ENCODE measurements at places on chromosomes 1 and 21.

- DNase-seq, result no peak
Observed at GRCh38 chr1:109717729-109718128, 5.7 kb downstream of the GSTM5 start.

- no peak for DNase-seq
Observed at GRCh38 chr1:43753422-43753821, 46.1 kb downstream of the ST3GAL3 start.

DNA sequence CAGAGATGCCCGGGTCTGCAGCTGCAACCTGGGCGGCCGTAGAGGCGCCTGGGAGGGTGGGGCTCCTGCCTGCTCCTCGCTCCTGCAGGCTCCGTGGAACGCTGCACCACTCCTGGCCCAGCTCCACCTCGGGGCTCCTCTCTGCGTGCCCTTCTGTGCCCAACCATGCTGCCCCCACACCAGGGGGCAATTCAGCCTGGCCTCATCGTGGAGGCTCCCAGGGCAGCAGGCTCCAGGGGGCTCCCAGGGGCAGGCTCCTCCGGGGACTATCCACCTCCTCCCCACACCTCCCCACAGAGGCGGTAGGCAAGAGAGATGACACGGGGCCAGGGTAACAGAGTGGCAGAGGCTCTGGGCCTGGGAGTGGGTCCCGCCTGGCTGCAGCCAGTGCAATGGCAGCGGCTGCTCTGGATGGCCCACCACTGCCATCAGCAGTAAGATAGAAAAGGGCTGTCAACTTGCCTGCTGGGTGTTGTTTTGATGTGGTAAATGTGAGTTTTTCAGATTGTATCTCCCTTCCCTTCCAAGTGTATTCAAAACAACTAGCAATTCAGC, 22.4 kb upstream of the LRRC8C start:
- DNase-seq, result no peak

DNA sequence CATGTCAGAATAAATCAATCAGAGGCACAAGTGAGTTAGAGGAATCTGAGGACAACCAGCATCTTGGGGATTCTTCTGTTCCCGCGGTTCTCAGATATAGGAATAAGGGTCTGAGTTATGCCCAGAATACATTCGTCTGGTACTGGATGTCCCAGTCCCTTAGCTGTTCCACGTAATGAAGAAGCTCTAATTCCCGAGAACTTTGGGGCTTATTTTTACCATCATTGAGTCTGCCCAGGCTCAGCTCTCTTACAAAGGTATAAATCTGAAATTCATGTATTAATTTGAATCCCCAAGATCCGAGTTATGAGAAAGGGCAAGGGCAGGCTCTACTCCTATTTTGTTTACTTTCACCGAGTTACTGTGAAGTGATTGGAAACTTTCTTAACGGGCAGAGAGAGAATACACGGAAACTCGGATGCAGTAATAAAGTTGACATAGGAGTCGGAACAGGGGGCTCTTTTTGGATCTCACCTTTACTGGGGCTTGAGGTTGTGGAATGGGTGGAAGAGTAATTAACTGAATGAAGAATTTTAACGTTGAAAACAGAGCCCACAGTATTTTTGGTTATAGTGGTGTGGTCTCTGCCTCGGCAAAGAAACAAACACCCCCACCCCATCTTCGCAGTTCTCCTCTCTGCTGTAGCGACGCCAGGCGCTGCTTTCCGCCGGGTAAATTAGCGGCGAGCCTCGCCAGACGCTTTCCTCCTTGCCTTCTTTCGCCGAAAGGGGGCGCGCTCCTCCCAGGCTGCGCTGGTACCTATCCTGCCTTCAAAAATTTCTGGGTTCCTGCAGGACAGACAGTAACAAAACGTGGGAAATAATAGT, 7.1 kb downstream of the PRRX1 start:
- no peak for DNase-seq

GRCh38 chr1:184279911-184280458, 106.8 kb upstream of the C1orf21 start:
- no peak for DNase-seq

DNA sequence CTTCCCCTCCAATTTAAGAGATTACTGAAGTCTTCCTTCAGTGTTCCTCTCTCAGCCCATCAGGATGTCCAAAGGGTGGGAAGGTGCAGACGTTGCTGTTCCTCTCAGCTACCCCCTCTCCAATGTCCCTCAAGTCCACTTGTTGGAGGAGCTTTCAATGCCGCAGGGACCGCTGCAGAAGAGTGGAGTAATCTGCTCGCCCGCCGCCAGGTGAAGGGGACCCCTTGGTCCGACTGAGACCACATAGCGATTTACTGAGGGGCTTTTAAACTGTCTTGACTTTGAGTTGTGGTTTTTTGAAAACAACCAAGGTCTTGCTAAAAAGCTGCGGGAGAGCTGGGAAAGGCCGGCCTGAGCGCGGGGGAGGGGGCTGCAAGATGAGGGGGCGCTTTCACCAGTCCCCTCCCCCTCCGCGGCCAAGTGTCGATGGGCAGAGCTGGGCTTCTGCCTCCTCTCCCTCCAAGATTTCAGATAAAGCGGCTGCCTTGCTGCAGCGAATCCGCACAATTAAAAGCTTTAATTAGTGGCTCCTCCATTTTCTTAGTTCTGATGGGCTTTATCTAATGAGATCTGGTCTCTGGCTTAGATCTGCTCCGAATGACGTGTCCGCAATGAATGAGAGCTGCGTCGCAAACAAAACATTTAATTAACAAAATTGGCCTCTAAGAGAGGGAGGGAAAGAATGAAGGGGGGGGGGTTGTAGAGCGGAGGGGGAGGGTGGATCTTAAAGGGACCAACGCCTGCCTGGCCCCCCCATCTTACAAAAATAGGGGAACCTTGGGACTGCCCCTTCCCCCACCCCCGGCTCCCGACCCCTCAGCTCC, 5.9 kb downstream of the LMO4 start:
- no peak for DNase-seq

GRCh38 chr21:15566703-15567102, 163.1 kb upstream of the USP25 start:
- DNase-seq, result no peak

DNA sequence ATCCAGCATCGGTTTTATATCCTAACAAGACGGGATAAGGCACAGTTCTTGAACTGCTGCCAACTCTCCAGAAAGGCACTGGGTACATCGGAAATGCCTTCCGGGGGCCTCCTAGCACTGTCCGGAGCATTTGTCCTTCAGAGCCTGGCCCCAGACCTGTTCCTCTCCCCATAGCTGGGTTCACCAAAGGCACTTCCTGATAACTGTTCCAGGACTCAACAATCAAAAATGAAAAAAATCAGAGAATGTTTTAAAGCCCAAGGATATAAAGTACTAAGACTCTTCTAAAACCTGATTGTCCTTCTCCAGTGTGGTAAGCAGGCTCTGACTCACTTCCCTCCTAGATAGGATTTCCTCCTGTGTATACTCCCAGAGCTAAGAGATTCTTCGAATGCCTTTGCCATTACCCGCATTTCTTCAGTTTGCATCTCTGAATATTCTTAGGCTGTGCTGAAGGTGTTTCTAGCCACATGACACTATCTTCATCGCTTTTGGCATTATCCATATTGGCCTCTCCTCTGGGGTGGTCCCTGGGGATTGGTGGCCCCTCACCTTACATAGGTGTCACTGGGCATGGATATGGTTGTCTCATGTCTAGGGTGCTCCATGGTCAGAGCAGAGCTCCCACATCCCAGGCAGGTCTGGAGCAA, 112.9 kb downstream of the ZBTB18 start:
- peak; percentile 99 for DNase-seq

- DNase-seq, result no peak
Observed at GRCh38 chr1:92399076-92399475, 87.6 kb downstream of the GFI1 start.

- DNase-seq, result no peak
Observed at GRCh38 chr1:162475539-162476185, 22.0 kb upstream of the UHMK1 start.

DNA sequence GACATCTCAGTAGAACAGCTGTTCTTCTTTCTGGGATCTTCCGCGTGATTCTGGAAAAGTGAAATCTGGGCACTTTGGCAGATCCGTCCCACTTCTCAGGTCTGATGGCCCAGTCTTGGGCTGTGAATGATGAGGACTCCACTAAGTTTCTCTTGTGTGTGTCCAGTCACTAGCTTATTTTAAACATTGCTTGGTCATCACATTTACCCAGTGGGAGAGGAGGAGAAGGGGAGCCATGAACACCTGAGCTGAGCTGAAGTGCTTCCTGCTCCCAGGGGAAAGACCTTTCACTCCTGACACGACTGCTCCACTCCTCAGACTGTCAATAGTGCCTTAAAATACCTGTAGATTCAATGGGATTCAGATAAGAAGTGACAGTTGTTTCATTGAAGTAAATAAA, 101.9 kb upstream of the SLC35F3 start:
- no peak for DNase-seq

DNA sequence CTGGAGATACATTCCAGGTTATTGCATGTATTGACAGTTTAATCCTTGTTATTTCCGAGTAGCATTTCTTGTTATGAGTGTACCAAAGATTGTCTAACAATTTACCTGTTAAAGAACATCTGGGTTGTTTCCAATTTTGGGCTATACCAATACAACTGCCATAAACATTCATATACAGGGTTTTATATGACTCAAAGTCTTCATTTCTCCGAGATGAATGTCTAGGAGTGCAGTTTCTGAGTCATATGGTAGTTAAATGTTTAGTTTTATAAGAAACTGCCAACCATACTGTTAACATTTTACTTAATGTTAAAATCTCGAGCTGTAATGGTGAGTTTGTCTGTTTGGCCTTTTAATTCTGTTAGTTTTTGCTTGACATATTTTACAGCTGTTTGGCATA, 10.0 kb downstream of the RAB4A start:
- no peak for DNase-seq

- no peak for DNase-seq
Observed at GRCh38 chr21:32739946-32740345, 12.1 kb upstream of the SYNJ1 start.

DNA sequence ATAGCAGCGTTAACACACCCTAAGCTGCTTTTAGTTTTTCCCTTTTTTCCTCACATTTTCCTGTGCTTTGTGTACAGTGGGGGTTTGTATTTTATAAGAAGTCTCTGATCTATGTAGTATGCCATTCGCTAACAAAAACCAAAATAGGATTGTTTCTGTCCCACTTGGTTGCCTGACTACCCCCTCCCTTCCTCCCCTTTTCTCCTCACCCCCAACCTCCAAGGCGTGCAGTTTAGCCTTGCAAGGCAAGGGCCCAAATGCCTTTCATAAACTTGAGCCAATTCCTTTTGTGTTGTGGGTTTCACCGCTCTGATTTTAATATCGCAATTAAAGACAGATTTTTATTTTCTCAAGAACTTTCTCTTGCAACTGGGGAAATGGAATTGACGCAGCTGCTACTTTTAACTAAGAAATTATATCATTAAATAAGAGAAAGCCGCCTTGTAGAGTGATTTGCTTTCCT, 276.9 kb downstream of the TM2D1 start:
- DNase-seq, result no peak

DNA sequence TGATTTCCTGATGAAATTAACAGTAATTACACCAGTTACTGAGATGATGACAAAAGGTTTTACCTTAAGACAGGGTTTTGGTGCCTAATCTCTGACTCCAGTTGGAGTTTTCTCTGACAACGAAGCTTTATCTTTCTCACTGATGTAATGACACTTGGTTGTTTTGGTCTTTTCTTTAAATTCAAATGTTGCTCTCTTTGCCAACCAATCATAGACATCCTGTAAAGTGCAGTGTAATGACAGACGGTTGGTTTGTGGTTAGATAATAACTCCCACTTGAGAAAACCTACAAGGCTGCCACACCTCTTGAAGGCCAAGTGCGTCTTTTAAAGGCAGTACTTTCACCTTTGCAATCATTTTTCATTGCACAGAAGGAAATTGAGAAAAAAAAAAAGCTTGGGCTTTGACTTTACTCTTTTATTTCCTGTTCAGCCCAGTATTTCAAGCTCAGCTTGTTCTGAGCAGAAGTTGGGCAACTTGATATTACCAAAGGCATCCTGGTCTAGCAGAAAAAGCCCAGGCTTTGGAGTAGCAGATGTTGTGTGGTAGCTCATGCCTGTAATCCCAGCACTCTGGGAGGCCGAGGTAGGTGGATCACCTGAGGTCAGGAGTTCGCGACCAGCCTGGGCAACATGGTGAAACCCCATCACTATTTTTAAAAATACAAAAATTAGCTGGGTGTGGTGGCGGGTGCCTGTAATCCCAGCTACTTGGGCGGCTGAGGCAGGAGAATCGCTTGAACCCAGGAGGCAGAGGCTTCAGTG, 14.9 kb downstream of the PDIK1L start:
- no peak for DNase-seq

DNA sequence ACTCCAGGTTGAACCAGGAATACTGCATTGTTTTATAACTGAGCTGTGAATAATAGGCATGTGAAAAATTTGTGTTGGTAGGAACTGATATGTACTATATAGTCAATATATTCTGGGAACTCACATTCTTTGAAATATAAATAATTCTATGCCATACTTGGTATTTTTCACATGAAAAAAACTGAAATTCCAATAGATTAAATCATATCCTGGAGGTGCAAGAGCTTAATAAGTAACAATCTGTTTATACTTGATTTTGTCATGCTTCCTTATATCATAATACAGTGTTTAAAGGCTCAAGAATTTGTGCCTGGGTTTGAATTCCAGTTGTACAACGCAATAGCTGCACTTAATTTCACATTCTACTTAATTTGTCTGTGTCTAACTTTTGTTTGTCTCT, 387.0 kb downstream of the USP25 start:
- DNase-seq, result peak; percentile 27

DNA sequence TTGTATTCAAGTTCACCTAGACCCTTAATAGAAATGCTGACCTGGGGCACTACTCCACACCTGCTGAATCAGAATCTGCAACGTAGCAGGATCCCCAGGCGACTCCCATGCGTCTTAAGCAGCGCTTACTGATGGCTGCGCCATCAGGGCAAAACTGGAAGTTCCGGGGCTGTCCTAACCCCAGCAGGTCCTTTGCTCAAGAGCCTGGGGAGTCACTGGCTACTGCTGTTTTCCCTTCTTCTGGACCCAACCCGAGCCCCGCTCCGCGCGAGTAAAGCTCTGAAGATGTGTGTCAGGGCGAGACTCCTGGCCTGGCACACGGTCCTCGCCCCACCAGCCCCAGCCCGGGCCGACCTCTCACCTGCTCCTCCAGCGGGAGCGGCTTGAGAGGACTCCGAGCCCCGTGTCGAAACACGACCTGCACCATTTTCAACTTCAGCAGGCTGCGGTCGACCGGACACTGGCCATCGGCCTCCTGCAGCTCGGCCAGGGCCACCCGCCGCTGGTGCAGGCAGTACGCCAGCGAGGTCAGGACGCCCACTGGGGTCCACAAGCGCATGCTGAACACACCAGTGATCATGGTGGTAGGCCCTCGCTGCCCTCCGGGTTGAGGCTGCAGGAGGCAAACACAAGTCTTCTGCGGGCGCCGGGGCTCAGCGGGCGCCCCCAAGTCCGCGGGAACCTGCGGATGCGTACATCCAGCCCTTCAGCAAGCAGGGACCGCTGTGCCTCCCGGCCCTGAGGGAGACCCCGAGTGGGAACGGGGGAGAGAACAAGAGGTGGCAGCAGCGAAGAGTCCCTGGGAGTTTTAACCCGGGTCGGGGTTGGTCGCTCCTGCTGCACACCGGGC, 630 bp downstream of the ACP6 start:
- peak; percentile 26 for DNase-seq
